Activated CD4-positive, alpha-beta T cell treated with anti-CD3 and anti-CD28 coated beads, Interleukin-2, amount 50 U/mL, for 24 hours (primary cell): ENCODE measurements at places on chromosomes 2 and 18.

GRCh38 chr2:67309281-67309680 is 87.9 kb upstream of the ETAA1 start:
- DNase-seq = no peak

GRCh38 chr18:27685807-27686412 is 491.0 kb downstream of the CDH2 start:
- no peak for DNase-seq

DNA sequence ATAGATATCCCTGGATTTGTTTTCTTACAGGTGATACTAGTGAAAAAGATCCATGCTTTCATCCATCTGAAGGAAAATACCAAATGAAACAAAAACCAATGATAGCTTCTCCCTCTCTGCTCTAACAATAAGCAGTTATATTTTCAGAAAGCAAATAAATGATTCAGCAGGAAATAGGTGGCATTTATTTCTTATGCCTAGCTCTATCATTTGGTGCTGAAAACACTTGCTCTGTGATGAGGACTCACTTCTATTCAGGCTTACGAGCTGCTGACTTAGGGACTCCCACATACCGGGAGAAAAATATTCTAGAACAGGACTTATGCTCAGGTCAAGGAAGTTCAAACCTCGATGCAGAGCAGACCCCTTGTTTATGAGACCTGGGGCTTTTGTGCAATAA is 142.6 kb downstream of the SETBP1 start:
- no peak for DNase-seq

- DNase-seq = no peak
These were observed at the start of gene NETO1 for GRCh38 chr18:72867746-72868584. Gene NETO1, minus strand, starts transcription at chr18:72867987. Its CDS starts 696 bp downstream, at chr18:72867291.

- no peak for DNase-seq
These were observed 94.5 kb downstream of the ICOS start for GRCh38 chr2:204031056-204031455.

- no peak for DNase-seq
These were observed 60.1 kb upstream of the LRRTM1 start for GRCh38 chr2:80364524-80365212.

DNA sequence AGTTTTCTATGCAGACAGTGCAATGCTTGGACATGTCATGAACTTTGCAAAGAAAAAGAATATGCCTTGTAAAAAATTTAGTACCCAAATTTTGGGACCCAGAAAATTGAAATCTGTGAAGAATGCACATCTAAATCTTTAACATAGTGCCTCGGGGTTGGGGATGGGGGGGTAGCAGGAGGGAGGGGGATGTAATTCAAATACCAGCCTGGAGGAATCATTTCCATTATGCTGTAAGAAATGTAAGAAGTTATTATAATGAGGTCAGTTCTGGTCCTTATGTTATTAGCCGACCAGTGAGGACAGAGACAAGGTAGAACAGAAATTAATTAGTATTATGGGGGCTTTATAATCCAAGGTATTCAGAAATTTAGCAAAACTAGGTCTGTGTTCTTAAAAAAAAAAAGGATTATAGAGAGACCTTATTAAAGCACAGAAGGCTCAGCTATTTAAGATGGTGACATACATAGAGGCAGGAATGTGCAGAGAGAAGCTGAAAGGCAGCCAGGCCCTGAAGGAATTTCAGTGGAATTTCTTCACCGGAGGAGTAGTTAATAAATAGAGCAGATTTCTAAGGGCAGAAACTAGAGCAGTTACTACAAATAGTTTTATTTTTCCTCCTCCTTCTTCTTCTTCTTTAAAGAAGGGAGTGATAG is 89.0 kb upstream of the RBMS1 start:
- no peak for DNase-seq

DNA sequence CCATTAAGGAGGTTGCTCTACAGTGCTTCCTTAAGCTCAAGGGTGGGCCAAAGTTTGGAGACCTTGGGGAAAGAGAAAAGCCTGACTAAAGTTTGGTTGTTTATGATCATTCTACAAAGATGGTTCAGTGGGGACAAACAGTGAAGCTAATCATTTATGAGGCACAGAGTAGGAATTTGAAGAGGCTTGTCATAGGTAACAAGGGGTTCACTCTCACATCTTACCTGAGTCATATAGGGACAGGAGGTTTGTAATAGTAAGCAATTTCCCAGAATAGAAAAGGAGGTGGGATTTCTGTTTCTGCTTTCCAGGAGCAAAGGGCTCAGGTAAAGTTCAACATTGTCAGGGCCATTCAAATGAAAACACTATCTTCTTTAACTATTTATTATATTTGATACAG is 787.9 kb downstream of the CPS1 start:
- no peak for DNase-seq

DNA sequence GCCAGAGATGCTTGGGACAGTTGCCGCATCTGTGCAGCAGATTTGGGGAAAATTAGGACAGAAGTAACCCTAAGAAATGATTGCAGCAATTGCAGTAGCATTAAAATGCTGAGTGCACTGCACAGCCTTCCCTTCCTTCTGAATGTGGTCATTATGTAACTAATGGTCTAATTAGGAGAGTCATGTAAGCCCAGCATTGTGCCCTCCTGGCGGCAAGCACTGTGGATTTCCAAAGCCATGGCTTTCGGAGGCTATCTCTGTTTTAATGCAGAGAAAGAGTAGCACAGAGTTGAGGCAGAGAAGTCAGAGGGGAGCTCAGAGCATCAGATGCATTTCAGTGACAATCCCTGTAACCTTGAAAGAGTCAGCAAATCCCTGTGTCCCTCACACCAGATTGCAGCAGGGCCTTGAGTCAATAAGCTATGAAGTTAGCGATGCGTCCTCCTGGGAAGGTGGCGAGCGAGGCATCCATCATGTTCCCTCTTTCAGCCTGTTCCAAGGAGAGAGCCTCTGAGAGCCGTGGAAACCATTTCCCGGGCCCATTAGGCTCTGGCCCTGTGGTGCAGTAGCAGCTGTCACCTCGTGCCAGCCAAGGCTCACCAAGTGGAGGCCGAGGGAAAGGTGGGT is 307.2 kb downstream of the FBXO15 start:
- no peak for DNase-seq

DNA sequence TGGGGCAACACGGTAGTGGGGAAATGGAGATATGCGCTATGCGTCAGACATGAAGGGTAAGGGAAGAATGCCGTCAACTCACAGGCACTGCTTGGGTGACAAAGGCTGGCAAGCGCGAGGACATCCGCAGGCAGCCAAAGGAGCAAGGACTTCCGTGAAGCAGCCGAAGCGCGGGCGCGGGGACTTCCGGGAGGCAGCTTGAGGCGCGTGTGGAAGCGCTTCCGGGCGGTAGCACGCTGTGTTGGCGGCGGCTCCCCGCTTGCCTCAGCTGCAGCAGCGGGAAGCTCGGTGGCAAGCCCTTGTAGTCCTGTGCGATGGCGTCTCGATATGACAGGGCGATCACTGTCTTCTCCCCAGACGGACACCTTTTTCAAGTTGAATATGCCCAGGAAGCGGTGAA is at the start of gene PSMA8:
TSS of gene PSMA8 (plus strand) at position 218 of the 400 bp plus-strand sequence. CDS start at position 315, 97 bp downstream.
- no peak for DNase-seq
